ENCODE measurements at places on chromosomes 1 and 21.
A peak's percentile ranks its signal among the peaks of the same experiment; 100 is the strongest.

DNA sequence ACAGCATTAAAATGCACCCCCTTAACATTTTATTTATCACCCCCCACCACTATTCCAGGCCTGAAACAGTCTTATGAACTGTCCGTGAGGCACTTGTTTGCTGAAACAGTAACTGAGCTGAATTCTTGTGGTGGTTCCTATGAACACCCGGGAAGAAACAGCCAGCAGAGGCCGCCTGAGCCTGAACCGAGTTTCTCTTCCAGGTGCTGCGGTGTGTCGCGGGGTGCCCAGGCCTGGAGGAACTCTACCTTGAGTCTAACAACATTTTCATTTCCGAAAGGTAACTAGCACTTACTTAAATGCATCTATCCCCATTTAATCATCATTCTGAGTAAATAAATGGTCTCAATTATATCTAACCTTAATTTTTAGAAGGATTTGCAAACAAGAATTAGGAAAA is 66.8 kb downstream of the TBCE start:
- no peak for DNase-seq

DNA sequence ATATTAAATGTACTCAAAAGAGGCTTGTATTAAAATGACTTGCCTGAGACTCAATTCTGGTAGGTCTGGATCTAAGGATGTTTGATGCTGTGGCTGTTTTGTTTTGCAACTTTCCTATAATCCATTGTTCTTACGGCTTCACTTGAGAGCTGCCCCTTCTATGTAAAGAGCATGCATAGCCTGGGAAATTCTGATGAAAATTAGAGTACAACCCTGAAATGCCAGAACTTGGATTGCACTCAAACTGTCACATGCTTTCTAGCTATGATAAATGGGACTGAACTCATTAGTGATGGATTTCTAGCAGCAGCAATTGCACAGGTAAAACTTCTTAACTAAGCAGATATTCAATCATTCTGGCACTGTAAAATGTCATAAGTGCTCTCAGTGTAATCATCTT is 67.9 kb downstream of the OLFM3 start:
- no peak for DNase-seq

DNA sequence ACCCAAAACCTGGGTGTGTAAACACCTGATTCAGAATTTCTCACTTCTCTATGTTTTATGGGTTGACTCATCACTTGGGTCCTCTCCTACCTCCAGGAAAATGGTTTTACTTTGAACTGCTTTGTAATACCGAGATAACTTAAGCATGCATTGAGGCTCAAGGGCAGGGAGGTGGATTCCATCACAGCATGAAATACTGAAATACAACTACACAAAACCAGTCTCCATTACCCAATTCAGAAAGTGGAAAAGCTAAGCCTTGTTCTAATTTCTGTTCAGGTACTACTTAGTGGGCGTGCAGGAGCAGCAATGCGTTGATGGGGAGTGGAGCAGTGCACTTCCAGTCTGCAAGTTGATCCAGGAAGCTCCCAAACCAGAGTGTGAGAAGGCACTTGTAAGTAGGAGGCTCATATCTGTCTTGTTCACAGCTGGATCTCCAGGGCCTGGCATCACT is 6.1 kb upstream of the C4BPA start:
- no peak for DNase-seq

- no peak for DNase-seq
These were observed 301.3 kb upstream of the B3GALT2 start for GRCh38 chr1:193487722-193488121.

DNA sequence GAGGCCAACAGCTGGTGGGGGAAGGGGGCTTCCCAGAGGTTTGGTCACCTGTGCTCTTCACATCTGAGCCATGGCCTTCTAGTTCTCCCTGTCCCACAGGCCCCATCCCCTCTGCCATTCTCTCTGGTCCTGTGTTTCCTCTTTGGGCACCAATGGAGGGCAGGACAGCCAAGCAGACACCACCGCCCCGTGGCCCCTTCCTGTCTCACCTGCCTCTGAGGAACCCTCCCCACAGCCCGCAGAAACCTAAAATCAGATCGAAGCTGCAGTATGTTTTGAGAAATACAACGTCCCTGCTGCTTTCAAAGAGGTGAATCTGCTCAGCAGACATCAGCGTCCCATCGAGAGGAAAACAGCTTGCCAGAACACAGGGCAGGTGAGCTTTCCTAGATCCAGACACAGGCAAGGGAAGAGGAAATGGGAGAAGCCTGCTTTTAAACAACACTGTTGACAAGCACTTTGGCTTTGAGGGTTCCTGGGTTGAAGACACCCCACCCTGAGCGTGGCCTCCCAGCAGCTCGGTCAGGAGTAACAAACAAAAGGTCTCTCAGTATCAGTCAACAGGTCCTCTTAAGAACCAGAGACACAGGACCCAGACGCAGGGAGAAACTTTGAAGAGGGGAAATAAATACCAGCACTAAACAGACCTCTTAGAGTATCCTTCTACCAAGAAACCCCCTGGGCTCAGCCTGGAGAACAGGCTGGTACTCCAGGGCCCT is 2.3 kb downstream of the PANK4 start:
- DNase-seq, result no peak

DNA sequence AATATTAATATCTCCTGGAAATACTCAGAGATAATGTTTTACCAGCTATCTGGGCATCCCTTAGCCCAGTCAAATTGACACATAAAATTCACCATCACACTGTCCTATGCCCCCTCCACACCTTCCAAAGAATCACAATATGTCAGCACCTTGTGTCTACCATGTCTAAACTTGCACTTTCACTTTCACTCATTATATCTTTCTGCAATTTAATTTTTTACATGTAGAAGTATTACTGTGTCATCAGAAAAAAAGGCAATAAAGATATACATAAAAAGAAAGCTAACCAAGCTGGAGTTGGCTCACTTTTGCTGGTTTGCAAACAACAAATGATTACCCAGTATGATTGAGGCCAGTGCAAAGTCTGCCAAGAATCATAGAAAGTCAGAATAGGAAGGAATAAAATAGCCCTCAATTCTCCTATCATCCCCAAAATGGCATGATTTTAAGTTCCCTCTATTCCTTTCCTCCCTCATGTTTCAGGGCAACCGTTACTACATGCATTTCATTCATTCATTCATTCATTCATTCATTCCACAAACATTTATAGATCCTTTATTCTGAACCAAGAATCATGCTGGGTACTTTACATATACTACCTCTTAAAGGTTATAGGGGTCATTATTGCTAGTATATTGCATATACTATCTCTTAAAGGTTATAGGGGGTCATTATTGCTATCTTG is 5.9 kb upstream of the LUZP1 start:
- DNase-seq, result no peak

DNA sequence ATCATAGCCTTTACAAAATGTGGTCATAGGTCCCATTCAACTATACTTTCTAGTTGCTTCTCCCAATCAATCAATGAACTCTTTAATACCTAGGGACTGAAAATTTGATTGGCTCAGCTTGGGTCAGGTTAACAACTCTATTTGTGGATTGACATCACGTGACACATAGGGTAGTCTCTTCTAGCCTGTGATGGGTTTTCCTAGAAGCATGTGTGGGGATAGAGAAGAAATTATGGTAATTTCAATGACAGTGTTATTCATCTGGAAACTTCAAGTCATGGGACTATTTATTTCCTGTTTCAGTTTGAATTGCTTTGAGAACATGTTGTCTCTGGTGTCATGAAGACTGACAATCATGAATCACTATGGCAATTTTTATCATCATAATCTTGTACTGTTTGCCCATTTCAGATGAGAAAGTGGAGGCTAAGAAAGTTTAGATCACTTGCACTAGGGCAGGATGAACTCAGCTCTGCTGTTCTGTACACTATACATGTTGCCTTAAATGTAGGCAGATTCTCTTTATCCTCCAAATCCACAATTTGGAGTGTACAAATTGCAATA is 529.9 kb upstream of the BEND5 start:
- no peak for DNase-seq

- no peak for DNase-seq
These were observed 45.0 kb upstream of the CXADR start for GRCh38 chr21:17467829-17468228.

GRCh38 chr1:119188926-119189325 is 48.5 kb upstream of the WARS2 start:
- DNase-seq, result no peak

- DNase-seq, result no peak
These were observed 230.0 kb upstream of the B3GALT2 start for GRCh38 chr1:193416226-193417024.

DNA sequence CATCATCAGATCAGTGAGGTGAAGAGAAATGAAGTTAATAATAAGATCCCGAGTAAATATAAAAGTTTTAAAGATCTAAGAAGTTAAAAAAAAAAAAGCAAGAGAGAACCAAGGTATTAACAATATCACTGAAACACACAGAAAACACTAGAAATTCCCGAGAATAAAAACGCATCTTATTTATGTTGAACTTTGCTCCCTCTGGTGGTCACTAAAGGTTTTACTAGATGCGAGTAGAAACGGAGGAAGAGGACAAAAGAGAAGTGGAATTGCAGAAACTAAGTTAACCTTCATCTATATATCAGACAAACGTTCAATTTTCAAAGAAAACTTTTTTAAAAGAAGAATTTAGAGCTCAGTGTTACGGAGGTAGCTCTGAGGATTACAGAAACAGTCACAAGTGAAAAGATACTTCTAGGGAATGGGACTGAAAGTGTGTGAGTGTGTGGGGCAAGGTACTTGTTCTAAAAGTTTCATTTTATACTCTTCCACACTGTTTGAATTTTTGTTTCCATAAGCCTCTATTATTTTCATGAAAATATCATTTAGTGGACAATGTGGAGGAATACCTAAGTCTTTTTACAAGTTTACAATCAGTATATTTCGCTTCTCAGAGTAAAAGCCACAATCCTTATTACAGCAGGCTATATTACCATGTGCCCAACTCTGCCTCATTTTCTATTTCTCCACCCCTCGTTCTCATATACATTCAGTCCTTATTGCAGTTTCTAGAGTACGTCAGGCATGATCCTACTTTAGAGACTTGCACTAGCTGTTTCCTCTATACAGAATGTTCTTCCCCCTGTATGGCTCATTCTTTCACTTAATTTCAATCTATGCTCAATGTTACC is 19.7 kb downstream of the ACBD6 start:
- no peak for DNase-seq

- no peak for DNase-seq
These were observed 11.4 kb upstream of the SPATC1L start for GRCh38 chr21:46195595-46196195.

DNA sequence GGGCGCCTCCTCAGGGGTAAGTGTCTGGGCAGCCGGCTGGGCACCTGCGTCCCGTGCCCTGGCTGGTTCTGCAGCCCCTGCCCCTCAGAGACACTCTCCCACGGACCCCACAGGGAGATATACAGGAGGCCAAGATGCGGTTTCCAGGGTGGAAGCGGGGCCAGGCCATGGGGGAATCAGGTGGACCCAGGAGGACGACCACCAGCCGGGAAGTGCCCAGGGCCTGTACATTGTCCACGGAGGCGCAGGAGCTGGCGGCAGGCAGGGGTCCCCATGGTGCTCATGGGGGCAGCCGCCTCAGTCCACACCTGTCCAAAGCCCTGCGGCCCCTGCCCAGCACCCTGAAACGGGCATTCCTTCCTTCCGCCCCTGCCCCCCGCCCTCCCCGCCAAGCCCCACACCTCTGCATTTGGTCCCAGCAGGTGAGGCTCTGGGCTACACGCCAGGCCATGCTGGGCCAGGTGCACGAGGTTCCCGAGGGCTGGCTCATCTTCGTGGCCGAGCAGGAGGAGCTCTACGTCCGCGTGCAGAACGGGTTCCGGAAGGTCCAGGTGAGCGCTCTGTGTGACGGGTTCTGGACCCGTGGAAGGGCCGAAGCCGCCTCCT is 36.7 kb downstream of the SLC19A1 start:
- peak; percentile 11 for DNase-seq

DNA sequence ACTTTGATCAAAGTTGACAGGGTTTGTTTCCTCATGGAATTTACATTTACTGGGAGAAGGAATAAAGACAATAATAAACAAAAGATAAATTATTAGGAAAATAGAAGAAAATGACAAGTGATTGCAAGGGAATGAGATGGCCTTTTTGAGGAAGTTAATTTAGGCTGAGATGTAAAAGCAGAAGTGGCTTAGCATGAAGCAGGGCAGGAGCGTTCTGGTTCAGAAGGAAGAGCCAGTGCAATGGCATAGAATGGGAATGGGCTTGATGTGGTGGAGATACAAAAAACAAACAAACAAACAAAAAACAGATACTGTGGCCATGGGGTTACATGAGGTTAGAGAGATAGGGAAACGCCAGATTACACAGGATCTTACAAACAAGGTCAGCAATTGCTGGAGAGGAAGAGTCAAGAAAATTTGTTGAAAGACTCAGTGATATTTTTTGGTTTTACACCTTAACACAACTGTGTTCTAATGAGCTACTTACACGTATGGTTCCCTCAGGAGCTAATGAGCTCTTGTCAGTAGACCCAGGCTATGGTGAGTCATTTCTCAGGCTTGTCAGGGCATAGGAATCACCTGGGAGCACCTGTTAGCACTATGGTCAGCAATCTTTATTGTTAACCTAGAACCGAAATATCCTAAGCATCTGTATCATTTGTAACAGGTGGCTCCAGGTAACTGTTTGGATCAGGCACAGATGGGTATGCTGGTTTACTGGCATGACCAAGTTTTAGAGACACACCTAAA is 8.7 kb upstream of the CADM3 start:
- DNase-seq, result no peak

- DNase-seq, result no peak
These were observed 381.0 kb downstream of the GPATCH2 start for GRCh38 chr1:217249857-217250256.

DNA sequence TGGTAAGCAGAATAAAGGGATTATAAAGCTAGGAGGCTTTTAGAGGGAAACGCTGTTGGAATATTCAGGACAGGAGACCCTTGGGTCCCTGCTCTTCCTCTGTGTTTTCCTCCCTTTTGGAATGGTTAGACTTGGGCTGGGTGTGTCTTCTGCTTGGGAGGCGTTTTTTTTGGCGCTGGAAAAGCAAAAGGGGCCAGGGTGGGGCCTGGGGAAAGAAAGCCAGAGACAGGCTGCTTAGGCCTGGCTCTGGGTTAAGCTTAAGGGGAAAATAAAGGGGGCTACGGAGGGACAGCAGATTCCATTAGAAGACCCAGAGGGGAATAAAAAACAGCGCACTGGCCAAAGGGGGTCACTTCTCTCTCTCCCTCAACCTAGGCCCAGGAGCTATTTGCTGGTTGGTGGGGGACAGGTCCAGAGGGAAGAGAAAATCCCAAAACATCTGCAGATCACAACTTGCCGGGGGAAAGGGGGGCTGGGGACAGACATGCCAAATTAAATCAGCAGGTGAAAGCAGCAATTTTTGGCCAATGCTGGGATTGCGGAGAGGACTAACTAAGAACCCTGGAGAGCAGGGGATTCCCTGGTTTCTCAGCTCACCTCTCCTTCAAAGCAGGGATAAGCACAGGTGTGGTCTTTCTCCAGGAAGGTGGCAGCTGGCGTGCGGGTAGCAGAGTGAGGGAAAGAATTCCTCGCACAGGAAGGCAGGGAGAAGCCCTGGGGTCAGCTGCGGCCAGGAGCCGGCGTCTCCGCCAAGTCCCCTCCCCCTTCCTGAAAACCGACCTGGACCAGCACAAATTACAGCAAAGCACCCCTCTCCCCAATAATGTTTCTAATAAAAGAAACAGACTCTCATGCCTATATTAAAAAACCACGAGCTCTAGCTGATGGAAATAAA is 82.2 kb upstream of the AK4 start:
- DNase-seq, result no peak
